ENCODE measurements at places on chromosomes 3 and 15. TPM values are rescaled to one million over a fixed set of nuclear protein-coding genes. Genes with fewer than 3 reads are reported as not detected.
A peak's percentile ranks its signal among the peaks of the same experiment; 100 is the strongest.

DNA sequence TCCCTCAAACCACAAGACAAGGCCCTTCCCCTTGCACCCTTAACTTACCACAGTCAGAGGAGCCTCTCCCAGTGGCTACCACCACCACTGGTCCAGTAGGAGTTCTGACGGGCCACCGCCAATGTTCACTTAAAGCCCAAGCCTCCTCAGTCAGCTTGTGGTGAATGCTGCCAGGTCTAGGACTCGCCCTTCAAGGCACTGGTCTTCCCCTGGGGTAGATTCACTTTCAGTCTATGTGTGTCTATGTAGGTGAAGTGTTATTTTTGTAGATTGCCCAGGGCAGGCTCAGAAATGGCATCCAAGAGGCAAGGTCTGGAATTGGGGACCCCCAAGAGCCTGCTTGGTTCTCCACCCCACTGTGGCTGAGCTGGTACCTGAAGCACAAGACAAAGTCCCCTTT is 15.4 kb upstream of the CASR start:
- DNase-seq, result no peak

DNA sequence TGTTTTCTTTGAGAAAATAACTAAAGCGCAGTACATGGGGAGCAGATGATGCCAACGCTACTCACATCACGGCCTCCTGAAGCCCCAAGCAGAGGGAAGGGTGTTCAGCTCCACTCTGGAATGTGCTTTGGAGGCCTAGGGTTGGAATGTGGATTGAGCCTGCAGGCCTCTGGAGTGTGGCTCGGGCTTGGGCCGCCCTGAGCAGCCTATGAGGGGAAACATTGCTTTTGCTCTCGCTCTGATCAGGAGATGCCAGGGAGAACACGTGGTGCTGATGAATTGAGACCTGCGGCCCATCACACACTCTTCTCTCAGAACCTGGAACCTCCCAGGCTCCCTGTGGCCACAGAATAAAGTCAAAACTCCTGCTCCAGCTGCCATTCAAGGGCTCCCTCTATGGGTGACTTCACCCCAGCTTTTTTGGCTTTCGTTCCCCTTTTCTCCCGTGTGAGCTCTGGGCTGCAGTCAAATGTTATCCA is 23.3 kb downstream of the CCDC13 start:
- no peak for DNase-seq

- DNase-seq, result no peak
Observed at GRCh38 chr3:16482194-16482769, 31.2 kb downstream of the RFTN1 start.

GRCh38 chr15:40100123-40100946 is 8.3 kb downstream of the BMF start:
- DNase-seq, result peak; percentile 68

DNA sequence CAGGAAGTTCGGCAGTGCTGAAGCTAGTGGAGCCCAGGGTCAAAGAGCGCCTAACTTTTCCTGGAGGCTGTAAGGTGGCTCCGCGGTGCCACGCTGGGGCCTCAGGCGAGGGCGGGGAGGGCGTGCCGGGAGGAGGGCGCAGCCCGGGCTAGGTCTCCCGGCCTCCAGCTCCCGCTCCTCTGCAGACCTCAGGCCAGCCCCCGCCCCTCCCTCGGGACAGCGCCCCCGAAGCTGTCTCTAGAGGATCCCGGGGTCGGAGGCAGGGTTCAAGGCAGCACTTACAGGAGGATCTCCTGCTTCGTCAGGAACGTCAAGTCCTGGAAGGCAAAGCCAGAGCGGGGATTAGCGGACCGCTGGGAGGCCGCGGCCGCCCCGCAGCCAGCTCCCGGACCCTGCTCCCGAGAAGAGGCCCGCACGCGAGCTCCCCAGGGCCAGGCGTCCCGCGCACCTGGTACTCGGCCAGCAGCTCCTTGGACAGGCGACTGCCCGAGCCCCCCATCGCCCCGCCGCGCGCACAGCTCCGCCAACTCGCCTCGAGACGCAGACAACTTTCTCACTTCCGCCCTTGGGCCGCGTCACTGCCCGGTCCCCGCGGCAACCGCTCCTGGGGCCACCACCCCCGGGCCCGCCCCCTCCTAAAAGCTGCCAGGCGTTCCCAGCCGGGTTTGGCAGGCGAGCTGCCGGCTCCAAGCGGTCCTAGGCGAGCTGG is at the start of gene CIB1:
Gene CIB1, minus strand, starts transcription at position 555 of the 709 bp plus-strand sequence. Its CDS starts 56 bp downstream, at position 499.
- peak; percentile 98 for DNase-seq

- DNase-seq, result no peak
Observed at GRCh38 chr3:187112934-187113793, 26.1 kb downstream of the RPL39L start.

Gene KLHL40
- total RNA-seq, result not detected

Gene RPUSD3
- total RNA-seq, result 29.1 TPM

Gene LRRC31
- 0.76 TPM for total RNA-seq

Measured in kidney (tissue), 22 donors.